CD4-positive, alpha-beta T cell treated with Interleukin-10 for 1 hour (primary cell): ENCODE measurements at places on chromosomes 3 and 15.
A peak's percentile ranks its signal among the peaks of the same experiment; 100 is the strongest.

GRCh38 chr15:48414015-48414414, 82.8 kb downstream of the DUT start:
- no peak for DNase-seq

GRCh38 chr3:58333206-58334012, 717 bp downstream of the PXK start:
- DNase-seq, result peak; percentile 36

GRCh38 chr3:195558602-195559001, 15.5 kb upstream of the PPP1R2 start:
- peak; percentile 75 for DNase-seq

GRCh38 chr3:17629400-17629799, 113.0 kb downstream of the TBC1D5 start:
- no peak for DNase-seq

GRCh38 chr3:57948781-57949242, 59.4 kb upstream of the FLNB start:
- no peak for DNase-seq

DNA sequence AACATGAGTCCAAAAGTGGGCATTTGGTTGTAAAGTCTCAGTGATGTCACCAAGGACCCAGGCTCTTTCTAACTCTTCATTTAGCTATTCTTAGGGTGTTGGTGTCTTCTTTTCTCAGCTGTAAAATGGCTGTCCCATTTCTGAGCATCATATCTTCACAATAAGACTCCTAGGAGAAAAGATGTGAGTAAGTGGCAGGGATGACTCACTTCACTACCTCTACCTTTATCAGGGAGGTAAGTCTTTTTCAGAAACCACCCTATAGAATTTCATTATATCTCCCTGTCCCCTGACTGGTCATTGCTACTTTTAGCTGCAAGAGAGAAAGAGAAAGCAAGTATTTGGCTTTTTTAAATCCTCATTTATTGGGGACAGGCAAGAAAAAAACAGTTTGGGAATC, 300.2 kb upstream of the RBMS3 start:
- DNase-seq, result no peak

DNA sequence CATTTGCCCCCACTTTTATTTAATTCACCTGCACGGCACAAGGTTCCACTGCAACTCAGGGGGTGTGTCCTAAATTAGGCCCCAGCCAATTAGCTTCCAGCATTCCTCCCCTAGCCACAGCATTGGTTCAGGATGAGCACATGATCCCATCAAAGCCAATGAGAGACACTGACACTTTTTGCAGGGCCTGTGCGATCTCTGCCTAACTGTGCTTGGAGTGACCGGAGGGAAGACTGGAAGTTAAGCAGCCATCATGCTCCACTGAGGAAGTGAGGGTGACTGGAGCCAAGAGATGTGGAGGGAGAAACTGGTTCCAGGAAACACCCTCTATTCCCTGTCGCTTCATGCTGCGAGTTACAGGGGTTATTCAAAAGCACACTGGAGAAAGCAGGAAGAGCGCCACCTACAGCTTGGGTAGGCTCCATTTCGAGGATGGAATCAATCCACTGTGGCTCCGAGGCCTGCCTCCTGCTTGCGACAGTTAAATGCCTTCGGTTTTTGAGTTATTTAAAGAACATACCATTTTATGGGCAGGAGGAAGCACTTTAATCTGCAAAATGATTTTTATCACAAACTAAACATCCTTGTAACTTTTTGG, 122.2 kb upstream of the WNT5A start:
- DNase-seq, result no peak

DNA sequence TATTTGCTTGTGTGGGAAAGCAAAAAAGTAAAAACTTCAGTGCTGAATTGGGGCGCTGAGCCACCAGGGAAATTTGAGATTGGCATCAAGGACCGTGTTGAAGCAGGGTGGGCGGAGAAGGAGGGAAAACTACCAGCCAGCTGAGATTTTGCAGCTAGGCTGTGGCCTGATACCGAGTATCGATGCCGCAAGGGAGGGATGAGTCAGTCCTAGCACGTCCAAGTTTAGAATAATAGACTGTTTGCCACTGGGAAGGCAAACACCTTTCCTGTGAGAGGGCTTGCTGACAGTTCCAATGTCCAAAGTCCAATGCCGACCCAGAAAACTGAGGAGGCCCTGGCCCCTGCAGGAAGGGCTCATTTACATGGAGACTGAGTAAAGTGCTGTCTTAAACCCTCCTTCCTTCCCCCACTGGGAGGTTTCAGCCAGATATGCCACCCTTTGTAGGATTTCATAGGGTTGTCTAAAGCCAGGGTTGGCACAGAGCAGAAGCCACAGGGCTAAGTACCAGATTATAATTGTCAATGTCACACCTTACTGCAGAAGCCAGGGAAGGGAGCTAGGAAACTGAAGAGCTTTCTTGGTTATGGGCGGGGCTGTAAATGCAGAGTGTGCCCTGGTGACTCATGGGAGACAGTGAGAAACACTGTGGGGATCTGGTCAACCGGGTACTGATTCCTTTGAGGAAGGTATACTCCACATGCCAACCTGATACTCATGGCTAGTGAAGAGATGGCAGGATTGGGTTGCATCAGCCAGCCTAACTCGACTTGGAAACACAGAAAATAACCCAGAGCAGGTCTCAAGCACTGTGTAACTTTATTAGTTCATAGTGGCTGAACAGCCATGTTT, 28.4 kb upstream of the PIK3CB start:
- no peak for DNase-seq

DNA sequence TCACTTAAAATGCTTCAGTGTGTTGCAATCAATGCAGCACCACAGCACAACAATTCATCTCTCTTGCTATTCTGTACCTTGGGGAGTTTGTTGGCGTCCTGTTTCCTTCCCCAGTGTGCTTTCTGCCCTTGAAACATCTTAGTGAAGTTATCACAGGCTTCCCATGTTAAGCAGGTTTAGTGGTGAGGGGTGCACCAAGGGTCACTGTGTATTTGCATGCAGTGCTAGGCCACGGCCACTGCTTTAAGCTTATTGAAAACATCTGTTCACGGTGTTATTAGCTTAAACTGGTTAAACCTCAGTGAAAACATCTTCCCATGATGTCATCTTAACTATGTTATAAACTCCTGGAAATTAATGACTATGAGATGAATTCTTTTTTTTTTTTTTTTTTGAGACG, 217.3 kb upstream of the GOLIM4 start:
- no peak for DNase-seq

DNA sequence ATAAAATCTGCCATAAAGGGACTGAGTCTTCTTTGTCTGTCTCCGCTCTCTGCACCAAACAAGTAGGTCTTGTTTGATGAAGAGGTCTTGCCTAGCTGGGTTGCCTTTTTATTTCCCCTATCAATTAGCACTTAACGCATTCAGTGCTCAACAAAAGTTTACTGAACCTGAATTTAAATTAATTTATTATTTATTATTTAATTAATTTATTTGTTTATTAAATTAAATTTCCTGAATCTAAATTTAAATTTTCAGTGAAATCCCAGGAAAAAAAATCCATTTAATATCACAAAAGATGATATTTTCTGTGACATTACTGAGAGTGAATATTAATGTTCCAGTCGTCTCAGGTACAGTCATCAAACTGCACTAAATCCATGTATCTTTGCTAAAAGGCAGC, 164.9 kb upstream of the AGTR1 start:
- DNase-seq, result no peak

DNA sequence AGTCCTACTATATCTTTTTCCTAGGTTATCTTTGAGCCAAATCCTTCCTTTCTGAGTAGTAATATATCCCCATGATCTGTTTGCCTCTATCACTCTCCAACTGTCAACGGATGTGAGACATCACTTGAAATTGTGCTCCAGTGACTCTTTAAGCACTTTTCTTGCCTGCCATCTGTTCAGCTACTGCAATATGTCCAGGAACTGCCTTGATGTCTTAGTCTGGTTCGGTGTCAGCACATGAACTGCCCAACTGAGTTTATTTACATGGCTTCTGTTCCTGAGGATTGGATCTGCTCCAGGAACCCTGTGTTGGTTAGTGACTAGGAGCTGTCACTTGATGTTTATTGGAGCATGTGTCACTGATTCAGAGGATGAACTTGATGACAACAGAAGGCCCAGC, 116.5 kb downstream of the SLC9A9 start:
- no peak for DNase-seq

GRCh38 chr3:20145874-20146273, 40.1 kb downstream of the SGO1 start:
- DNase-seq, result no peak

GRCh38 chr15:95663156-95664100, 667.1 kb upstream of the NR2F2 start:
- no peak for DNase-seq
